ENCODE measurements at places on chromosomes 1 and 21.

DNA sequence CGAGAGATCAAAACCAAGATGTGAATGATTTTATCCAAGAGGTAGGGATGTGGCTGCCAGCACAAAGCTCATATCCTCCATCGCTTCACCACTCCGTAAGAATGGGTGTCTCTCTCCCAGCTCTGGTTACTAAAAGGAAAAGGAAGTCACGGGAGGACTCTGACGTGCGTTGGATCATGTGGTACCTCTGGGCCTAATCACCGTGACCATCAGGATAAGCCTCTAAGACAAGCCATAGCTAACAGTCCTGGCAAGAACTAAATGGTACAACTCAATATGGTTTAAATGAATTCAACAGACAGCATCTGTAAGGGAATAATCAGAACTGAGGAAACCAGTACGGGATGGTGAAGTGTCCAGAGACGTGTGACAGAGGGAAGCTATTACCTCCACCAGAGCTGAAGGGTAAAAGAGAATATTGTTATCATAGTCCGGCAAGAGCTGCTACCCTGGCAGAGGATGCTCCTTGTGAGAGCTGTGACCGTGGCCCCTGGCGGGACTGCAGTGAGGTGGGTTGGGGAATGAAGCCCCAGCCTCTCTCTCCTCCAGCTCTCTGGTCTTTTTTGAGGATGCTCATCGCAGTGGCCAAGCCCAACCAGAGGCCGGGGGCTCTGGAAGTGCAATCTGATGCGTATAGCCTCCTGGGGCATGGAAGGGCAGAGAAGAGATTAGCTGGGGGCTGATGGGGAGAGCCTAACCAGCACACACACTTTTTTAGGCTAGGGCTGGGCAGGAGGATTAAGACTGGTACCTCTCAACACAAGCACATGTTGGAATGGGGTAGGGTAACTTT is 54.2 kb downstream of the KIAA1614 start:
- no peak for DNase-seq

DNA sequence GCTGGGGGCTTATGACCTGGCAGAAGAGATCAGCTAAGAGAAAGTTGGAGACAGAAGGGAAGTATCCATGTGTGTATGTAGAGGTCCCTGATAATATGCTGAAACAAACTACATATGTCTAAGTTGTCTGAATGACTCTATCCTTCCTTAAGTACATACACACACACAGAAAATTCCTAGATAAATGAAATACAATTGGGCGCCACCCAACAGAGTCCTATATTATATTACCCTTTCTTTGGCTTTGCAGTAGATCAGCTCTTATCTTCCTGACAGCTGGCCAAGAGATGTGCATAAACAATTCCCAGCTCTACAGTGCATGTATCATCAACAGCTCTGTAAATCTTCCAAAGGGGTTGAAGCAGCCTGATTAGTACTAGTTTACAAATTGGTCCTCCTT is 40.1 kb downstream of the SORT1 start:
- DNase-seq = no peak

DNA sequence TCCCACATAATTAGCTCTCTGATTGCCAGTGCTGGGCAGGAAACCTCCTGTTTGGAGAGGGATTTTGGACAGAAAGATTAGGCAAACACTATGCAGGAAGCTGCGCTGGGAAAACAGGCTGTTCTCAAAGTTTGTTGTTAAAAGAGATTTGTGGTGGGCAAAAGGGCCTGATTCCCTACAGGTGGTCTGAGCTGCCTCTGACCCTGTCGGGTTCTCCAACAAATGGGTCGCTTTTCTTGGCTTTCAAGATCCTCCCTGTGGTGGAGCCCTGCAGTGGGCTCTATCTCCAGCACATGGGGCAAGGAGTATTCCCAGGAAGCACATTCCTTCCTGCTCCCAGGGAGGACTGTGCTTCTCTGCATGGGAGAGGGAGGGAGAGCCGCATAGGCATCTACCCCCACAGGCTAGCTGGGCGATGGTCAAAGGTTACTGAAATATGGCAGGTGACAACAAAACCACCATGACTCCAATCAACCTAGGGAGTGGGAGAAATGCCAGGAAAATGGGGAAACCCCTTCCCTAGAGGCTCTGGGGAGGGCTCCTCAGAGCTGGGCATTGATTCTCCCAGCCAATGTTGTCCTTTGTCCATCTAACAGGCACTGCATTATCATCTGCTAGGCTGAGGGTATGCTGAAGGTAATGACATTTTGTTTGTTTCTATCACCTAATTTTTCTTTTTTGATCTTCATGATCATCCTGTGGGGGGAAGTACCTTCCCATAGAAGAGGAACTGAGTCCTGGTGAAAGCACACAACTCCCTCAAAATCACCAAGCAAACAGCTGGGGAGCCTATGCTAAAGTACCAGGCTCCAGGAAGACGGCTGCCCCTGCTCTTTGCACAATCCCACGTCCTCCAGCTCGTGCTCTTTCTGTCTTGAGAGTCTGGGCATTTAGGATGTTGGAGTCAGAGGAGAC is 85.3 kb downstream of the PLXNA2 start:
- no peak for DNase-seq

- DNase-seq = no peak
Observed at GRCh38 chr1:10229903-10230302, 19.5 kb downstream of the KIF1B start.

DNA sequence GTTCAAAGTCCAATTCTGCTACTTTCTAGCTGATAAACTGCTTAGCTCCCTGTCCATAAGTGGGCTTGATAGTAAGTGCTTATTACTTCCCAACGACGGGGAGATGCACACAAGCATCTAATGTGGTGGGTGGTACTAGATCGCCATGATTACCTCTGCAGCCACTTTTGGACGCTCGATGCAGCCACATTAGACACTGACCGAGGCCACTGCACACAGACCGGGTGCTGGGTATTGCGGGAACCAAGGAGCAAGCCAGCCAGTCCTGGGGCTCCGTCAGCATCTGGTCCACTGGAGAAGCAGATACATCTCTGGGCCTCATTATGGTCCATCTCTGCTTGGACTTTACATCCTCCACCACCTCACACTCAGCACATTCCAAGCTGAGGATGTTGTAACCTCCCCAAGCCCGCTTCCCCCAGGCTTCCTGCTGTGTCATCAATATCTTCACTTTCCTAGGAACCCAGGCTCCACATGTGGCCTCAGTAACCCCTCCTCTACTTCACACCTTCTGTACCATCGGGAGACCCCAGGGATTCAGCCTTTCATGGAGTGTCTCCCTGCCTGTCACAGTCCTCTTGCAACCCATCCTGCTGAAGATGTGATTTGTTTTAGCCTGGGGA is 48.2 kb downstream of the RHOU start:
- DNase-seq = no peak

- DNase-seq = no peak
Observed at GRCh38 chr21:44509539-44509938, 30.5 kb downstream of the KRTAP10-1 start.

DNA sequence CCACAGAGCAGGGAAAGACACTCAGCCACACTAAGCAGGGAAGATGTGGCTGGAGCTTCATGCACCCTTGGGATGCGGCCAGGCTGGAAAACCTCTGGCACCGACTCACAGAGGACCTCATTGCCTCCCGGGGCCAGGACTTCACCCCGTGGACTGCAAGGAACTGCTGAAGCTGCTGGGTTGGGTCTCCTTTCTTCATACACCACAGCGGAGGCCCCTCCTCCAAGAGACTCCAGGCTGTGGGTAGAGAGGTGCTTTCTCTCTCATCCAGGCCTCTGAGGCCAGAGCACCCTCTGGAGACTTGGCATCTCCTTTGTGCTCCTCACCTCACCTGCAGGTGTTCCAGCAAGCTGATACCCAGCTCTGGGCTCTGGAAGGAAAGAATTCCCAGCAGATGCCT is 76.0 kb upstream of the EDN2 start:
- no peak for DNase-seq

- DNase-seq = peak; percentile 49
Observed at GRCh38 chr1:41618066-41618825, 133.8 kb upstream of the EDN2 start.

GRCh38 chr1:91555074-91555730 is 54.6 kb downstream of the CDC7 start:
- peak; percentile 15 for DNase-seq

GRCh38 chr1:10906866-10907519 is 105.5 kb upstream of the TARDBP start:
- no peak for DNase-seq

- DNase-seq = peak; percentile 92
Observed at GRCh38 chr21:38853421-38853919, 47.7 kb downstream of the ETS2 start.

DNA sequence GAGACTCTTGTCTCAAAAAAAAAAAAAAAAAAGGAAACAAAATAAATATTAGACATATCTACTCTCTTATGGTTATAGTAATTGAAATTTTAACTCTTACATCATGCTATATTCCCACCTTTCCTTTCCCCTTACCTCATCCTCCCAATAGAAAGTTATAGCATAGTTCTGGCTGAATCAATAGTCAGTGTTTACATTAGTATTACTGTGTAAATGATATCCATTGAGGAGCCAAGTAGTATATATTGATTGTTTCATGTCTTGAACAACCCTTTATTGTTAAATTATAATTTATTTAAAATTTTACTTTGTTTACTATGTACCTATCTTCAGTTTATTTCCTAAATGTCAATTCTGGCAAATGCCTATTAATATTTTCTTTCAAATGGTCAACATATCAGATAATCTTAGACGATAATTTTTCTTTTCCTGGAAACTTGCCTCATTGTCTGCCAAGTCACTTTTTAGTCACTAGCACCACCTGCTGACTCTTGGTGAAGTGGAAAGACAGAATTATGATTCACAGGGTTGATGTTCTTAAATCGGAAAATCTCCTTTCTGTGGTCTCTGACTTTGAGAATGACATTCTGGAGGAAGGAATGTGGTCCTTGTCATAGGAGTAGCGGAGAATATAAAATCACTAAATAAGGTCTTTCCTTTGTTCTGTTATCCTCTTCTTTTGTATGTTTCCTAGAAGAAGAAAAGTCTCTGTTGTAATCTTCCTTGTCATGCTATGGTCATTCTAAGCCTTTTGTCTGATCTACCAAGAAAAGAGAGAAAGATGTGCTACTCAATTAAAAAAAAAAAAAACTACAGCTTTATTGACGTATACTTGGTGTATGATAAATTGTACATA is 8.6 kb downstream of the HJV start:
- DNase-seq = peak; percentile 82

GRCh38 chr1:87167848-87168525 is 160.7 kb upstream of the LMO4 start:
- DNase-seq = no peak

GRCh38 chr1:37739222-37739621 is 25.7 kb downstream of the EPHA10 start:
- DNase-seq = peak; percentile 70

DNA sequence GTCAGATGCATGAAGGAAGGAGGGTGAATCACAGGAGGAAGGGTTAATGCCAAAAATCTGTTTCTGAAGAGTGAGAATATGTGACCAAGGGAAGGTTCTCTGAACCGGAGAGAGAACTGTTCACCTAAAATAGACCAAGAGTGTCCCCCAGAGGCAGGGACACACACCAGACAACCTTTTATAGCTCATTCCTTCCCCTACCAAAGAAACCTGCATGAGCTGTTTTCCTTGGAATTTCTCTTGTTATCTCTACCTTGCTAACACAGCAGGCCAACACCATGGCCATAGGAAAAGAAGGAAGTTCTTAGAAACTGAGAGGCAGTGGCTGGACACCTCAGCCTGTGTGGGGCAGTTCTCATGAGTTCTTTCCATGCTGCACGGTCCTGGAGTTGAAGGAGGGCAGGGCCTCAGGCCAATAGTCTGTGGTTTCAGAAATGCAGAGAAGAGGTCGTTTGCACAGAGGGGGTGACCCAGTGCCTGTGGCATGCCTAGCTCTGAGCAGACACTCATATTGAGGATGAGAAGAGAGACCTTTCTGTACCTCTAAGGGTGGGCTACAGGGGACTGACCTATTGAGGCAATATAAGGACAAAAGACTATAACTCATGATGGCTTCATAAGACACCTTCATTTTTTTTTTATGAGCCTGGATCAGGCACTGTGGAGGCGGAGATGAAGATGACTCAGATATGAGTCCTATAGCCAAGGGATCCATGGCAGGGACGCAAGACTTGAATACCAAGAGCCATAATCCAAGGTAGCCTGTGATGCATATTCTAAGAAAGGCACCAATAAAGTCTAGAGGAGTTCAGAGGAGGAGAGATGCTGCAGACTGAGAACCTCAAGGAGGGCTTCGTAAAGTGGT is 39.4 kb downstream of the IGFN1 start:
- DNase-seq = peak; percentile 20

DNA sequence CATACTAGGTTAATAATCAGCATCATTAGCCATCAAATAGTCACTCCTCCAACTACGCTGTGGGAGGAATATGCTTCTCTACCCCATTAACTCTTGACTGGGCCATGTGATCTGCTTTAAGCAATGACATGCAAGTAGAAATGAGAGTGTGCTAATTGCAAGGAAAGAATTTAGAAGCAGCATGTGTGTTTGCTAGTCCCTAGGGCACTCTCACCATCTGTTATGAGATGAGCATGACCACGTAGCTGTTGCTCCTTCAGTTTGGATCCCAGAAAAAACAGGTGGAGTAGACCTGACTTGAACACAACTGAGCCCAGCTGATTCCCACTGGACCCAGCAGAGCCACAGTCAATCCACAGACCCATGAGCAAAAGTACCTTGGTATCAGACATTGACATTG is 19.7 kb upstream of the RGS7 start:
- no peak for DNase-seq

- DNase-seq = no peak
Observed at GRCh38 chr1:95370691-95371562, 136.9 kb downstream of the RWDD3 start.

GRCh38 chr1:75172556-75172955 is 38.4 kb downstream of the LHX8 start:
- no peak for DNase-seq

- peak; percentile 61 for DNase-seq
Observed at GRCh38 chr21:42558846-42559245, 45.2 kb downstream of the SLC37A1 start.
